ENCODE measurements at places on chromosomes 1 and 21.

GRCh38 chr1:163275222-163275621 is 46.5 kb upstream of the NUF2 start:
- DNase-seq = no peak

- no peak for DNase-seq
Measured at GRCh38 chr1:200506471-200506870, 96.6 kb upstream of the ZNF281 start.

GRCh38 chr21:36730291-36731281 is 31.7 kb downstream of the SIM2 start:
- no peak for DNase-seq

DNA sequence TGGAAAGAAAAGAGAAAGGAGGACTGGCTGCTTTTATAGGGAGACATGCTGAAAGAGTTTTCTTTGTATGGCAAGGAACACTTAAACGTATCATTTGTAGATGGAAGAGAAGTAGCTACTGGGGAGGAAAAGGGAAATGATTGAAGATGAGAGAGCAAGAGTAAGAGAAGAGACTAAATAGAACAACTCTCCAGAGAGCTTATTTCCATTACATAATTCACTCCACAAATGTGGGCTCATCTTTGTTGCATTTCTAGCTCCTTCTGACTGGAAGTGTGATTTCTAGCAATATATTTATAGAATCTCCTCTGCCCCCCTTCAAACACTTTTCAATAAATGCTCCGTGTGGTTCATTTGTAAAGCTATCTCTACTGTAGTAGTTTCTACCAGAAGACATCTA is 71.0 kb downstream of the ST6GALNAC5 start:
- DNase-seq = no peak

GRCh38 chr1:38173157-38173831 is 126.7 kb upstream of the POU3F1 start:
- no peak for DNase-seq

Measured in stimulated activated CD4-positive, alpha-beta T cell treated with anti-CD3 and anti-CD28 coated beads, Interleukin-4, amount 100 ng/mL, for 1 hour (primary cell).